Activated T-cell treated with anti-CD3 and anti-CD28 coated beads, Interleukin-2, amount 50 U/mL, for 24 hours (primary cell): ENCODE measurements at places on chromosomes 7 and 10.

DNA sequence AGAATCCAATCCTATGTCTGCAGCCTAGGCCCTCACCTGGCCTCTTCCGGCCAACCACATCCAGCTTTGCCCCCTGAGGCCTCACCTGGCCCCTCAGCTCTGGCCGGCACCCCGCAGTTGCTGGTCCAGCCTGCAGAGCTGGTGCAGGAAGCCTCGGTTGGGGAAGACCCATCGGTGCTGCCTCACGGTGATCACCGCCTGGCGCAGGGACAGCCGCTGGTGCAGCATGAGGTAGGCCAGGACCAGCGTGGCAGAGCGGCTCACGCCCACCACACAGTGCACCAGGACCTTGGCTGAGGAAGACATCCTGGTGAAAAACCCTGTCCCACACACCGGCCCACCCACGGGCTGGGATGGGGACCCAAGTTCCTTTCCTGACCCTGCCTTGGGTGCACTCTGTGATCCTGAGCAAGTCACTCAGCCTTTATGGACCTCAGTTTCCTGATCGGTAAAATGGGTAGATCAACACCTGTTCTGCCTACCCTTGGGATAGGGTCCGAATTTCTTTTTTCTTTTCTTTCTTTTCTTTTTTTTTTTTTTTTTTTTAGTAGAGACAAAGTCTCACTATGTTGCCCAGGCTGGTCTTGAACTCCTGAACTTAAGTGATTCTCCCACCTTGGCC, 5.8 kb upstream of the SAMD8 start:
- H3K27ac ChIP-seq = no peak overlapping the region
- no peak overlapping the region for H3K4me3 ChIP-seq
- no peaks in the 10 kb centered on the region for H3K27me3 ChIP-seq
- no peaks in the 10 kb centered on the region for H3K36me3 ChIP-seq
- DNase-seq = no peak

DNA sequence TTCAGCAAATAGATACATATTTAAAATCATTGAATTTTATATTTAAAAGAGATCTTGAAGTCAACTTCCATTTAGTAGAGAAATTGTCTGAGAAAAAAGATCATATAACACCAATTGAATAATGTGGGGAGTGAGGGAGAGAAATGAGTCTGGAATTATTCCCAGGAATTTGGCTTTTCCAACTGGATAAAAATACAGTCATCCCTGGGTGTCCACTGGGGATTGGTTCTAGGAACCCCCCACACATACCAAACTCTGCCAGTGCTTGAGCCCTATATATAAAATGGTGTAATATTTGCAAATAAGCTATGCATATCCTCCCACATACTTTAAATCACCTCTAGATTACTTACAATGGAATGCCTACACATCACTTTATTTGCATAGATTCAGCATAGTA, 162.8 kb upstream of the SEMA3C start:
- H3K27me3 ChIP-seq = no peaks in the 10 kb centered on the region
- H3K36me3 ChIP-seq = no peaks in the 10 kb centered on the region
- H3K4me1 ChIP-seq = no peaks in the 10 kb centered on the region
- no peak for DNase-seq
- no peak overlapping the region for H3K27ac ChIP-seq

DNA sequence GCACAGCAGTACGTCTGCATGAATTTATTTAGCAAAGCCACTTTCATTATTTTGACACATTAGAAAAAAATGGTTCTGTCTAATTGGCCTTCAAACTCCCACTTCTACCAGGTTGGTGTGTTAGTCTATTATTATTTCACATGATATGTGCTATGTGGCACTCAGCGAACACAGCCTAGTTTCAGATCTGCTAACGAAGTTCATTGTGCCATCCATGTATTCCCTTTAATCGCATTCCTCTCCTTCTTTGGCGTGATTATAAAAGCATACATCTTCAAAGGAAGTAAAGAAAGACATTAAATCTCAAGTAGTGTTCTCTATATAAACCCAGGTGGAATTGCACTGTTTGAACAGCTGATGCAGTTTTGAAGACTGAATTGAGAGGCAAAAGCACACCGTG, 96.4 kb upstream of the CACNA2D1 start:
- H3K4me3 ChIP-seq = no peak overlapping the region
- peaks cover 3% of the 10 kb centered on the region for H3K27me3 ChIP-seq
- peaks cover 3% of the 10 kb centered on the region for H3K4me1 ChIP-seq
- no peak overlapping the region for H3K27ac ChIP-seq
- no peaks in the 10 kb centered on the region for H3K36me3 ChIP-seq
- DNase-seq = no peak

- DNase-seq = no peak
- no peak overlapping the region for H3K4me3 ChIP-seq
- H3K4me1 ChIP-seq = peaks cover 49% of the 10 kb centered on the region
- H3K27me3 ChIP-seq = no peaks in the 10 kb centered on the region
These were observed 36.9 kb downstream of the C1GALT1 start for GRCh38 chr7:7219216-7219615.

DNA sequence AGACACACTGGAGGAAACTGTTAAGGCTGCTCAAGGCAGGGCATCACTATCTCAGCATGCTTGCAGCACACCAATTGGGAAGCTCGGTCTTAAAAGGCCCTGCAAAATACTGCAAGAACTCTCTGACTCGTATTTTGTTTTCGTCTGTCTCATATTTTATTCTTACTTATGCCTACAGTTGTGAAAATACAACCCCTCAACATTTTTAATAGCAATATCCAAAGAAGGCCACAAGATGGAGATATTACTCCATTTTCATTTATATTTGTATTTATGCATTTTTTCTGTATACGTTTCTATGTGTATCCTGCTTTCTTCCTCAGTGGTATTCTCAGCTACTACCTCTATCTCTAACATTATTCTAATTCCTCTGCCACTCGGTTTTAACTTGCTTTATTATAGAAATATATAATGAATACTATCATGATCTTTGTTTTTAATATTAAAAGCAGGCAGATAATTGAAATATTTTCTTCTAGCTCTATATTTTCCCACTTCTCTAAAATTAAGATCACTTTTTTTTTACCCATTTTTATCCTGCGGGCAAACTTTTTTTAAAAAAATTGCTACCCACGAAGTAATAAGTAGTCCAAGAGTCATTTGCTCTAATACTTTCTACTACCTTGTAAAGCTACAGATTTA, 10.0 kb downstream of the DNAJC1 start:
- H3K27ac ChIP-seq = no peak overlapping the region
- H3K4me3 ChIP-seq = no peak overlapping the region
- no peak for DNase-seq
- no peaks in the 10 kb centered on the region for H3K27me3 ChIP-seq
- no peaks in the 10 kb centered on the region for H3K36me3 ChIP-seq

DNA sequence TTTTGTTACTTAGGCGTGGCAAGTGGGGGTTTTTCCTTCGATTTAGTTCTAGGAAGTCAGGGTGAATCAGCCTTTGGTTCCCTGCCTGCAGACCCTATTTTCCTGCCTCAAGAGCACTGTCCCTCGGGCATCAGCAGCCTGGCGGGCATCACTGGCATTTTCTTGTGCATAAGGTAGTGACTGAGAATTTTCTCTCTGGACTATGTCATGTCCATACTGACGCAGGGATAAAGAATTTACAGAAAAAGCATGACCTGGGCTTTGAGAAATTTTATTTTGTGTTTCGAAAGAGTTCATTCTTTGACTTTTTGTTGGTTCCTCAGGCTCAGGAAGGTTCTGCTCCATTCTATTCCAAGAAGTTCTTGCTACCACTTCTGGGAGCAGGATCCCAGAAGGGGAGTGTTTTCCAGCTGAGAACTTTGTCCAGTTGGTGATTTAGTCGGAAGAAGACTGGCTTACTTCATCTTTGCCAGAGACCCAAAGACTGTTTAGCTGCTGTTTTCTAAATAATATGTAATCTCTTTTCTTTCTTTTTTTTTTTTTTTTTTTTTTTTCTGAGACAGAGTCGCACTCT, 213.9 kb upstream of the SH2B2 start:
- no peak overlapping the region for H3K27ac ChIP-seq
- no peaks in the 10 kb centered on the region for H3K4me1 ChIP-seq
- H3K36me3 ChIP-seq = peaks cover 66% of the 10 kb centered on the region
- DNase-seq = no peak
- no peaks in the 10 kb centered on the region for H3K27me3 ChIP-seq

DNA sequence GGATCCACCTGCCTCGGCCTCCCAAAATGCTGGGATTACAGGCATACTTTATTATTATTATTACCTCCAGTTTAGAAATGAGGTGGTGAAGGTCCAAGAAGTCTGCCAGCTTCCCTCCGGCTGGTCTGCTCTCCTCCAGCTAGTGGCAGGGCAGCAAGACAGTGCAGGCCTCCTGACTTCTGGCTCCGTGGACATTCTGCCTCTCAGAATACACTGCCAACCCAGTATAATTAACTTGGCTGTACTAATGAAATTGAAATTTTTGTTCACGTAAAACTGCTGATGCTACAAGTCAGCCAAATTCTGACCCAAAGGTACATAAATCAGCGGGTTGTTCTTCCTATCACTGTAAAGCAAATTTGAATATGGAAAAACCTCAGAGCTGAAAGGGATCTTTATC, 7.6 kb upstream of the PDE1C start:
- no peak for DNase-seq
- H3K27me3 ChIP-seq = no peaks in the 10 kb centered on the region
- no peaks in the 10 kb centered on the region for H3K4me1 ChIP-seq

DNA sequence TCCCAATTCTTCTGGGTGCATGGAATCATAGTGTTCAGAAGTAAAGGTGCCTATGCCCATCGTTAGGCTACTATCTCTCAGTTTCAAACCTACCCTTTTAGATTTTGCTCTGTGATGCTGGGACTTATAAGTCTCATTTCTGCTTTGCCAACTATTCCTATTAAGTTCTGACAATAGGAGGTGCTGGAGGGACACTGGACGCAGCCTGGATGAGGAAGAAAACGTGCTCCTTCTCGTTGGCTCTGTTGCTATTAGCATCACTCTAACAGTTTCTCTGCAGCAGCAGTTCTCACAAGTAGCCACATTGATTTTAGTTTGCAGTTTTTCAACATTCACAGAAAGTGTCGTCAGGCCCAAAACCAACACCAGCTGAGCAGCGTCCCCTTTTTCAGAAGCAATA, 72.4 kb downstream of the ABCC2 start:
- H3K27ac ChIP-seq = no peak overlapping the region
- H3K4me1 ChIP-seq = no peaks in the 10 kb centered on the region

DNA sequence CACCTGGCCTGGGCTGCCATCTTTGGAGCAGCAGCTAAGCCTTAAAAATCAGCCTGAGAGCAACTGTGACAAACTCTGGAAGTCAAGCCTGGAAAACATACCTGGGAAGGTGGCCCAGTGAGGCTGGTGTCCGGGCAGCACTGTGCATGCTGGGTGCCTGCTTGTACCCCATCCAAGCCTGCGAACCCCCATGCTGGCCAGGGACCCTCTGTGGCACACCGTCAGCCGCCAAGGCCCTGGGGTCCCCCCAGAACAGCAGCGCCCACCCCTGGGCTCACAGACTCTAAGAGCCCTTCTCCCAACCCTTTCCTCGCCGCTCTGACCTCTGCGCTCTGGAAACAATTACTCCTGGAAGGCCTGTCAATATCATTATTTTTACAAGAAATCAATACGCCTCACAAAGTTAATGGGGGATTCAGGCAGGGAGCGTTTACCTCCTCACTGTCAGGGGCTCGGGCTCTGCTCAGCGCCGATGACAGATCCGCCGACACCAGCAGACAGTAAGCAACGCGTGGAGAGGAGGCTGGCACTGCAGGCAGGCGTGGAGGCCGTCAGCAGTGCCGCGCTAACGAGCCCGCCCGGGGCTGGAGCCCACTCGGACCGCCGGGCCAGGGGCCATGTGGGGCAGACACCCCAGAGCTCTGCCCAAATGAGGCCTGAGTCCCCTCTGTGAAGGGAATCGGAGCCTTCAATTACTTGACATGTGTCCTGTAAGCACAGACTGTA, 54.4 kb downstream of the EBF3 start:
- no peaks in the 10 kb centered on the region for H3K4me1 ChIP-seq
- H3K27me3 ChIP-seq = peaks cover 3% of the 10 kb centered on the region
- no peak for DNase-seq
- H3K4me3 ChIP-seq = no peak overlapping the region
- H3K36me3 ChIP-seq = no peaks in the 10 kb centered on the region

- H3K36me3 ChIP-seq = no peaks in the 10 kb centered on the region
- peaks cover 2% of the 10 kb centered on the region for H3K4me1 ChIP-seq
- H3K4me3 ChIP-seq = no peak within 1 kb of the TSS
These were observed at the start of gene IFIT1B for GRCh38 chr10:89377705-89378637. IFIT1B (plus strand) TSS chr10:89378056; CDS start chr10:89378136, 80 bp downstream.

DNA sequence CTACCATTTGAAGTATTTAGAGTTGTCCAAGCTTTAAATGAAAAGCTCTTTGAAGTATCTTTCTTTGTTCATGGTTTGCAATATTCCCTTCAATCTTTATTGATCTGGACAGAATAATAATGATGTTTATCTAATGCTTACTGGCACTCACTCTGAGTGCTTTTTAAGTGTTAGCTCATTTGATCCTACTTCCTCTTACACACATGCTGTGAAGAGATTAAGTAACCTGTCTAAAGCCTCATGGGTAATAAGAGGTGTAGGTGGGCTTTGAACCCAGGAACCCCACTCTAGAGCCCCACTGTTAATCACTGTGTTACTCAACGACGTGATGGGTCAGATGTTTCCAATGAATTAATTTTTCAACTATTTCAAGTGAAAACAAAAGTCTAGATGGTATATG, 31.1 kb upstream of the ADD3 start:
- H3K4me3 ChIP-seq = no peak overlapping the region
- H3K36me3 ChIP-seq = no peaks in the 10 kb centered on the region
- H3K4me1 ChIP-seq = peaks cover 16% of the 10 kb centered on the region
- DNase-seq = no peak
- no peak overlapping the region for H3K27ac ChIP-seq
- H3K27me3 ChIP-seq = no peaks in the 10 kb centered on the region

- peak overlapping the region; percentile 98 for H3K4me3 ChIP-seq
- peak overlapping the region; percentile 85 for H3K27ac ChIP-seq
- peaks cover 65% of the 10 kb centered on the region for H3K36me3 ChIP-seq
- no peak for DNase-seq
- no peaks in the 10 kb centered on the region for H3K27me3 ChIP-seq
- H3K4me1 ChIP-seq = peaks cover 35% of the 10 kb centered on the region
These were observed 1.1 kb upstream of the DDX21 start for GRCh38 chr10:68954904-68955303.

GRCh38 chr7:107370816-107371215, 99.0 kb upstream of the GPR22 start:
- no peak overlapping the region for H3K4me3 ChIP-seq
- no peak overlapping the region for H3K27ac ChIP-seq
- H3K36me3 ChIP-seq = peaks cover 34% of the 10 kb centered on the region
- H3K4me1 ChIP-seq = peaks cover 3% of the 10 kb centered on the region
- no peak for DNase-seq

DNA sequence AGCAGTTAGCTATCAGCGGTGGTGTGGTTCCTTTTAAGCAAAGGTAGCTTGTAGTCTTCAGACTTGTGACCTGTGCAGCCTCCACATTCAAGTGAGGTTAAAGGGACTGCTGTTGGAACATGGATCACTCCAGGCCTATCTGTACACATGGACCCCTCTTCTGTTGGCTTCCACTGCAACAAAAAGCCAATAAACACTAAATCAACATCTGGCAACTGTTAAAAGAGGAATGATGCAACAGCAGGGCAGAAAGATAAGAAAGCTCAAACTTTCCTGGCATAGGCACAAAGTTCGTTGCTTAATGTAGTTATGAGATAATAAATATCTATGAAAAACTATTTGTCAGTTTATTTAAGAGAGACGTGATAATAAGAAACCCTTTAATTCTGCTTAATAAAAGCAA, 4.0 kb upstream of the MINPP1 start:
- DNase-seq = no peak
- H3K27ac ChIP-seq = no peak overlapping the region
- H3K27me3 ChIP-seq = peaks cover 15% of the 10 kb centered on the region
- H3K4me1 ChIP-seq = peaks cover 14% of the 10 kb centered on the region
- H3K36me3 ChIP-seq = peaks cover 4% of the 10 kb centered on the region

GRCh38 chr7:151409667-151410404, at the start of gene WDR86:
WDR86 (minus strand) TSS chr7:151410038; CDS start chr7:151409589, 449 bp downstream.
- peaks cover 48% of the 10 kb centered on the region for H3K4me1 ChIP-seq
- no peaks in the 10 kb centered on the region for H3K36me3 ChIP-seq
- peak within 1 kb of the TSS; percentile 61 for H3K4me3 ChIP-seq
- peak; percentile 52 for DNase-seq
- H3K27ac ChIP-seq = peak within 1 kb of the TSS; percentile 23
